Mesenchymal stem cell (in vitro differentiated cells and primary cell): ENCODE measurements at places on chromosomes 3 and 15.

- DNase-seq: no peak
These were observed 34.6 kb upstream of the AEN start for GRCh38 chr15:88586401-88587162.

GRCh38 chr15:49045751-49046219, 461 bp downstream of the SECISBP2L start:
- peak; percentile 59 for DNase-seq

- no peak for DNase-seq
These were observed 189.4 kb upstream of the CD96 start for GRCh38 chr3:111352585-111352984.

GRCh38 chr3:4693620-4694019, 200.5 kb downstream of the ITPR1 start:
- no peak for DNase-seq

DNA sequence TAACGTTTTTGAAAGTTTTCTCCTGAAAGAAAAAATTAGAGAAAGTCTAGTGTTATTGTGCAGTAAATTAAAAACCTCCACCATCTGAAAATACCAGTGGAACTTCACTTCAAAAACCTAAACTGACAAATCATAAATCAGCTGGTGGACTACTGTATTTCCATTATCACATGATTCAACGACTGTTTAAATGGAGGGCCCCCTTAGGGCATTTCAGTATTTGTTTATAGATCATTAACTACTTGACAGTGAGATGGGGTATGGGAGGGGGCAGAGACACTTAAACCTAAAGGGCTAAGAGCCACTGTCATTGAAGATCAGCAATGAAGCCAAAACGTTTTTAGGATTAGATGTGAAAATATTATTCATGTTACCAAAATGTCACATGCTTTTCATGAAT, 8.8 kb upstream of the C15orf61 start:
- no peak for DNase-seq

DNA sequence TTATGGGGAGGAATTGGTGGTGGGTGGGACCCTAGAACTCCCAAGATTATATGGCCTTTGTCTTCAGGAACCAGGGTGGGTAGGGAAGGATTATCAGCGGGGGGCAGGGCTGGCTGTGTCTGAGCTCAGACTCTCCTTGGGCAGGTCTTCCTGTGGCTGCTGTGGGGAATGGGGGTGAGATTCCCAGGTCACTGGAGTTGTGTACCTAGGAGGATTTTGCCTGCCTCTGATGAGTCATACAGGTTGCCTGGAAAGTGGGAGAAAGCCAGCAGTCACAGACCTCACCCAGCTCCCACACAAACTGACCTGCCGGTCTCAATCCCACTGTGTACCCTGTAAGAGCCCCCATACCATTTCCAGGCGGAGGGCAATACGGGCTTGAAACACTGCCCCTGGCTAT, 209.9 kb upstream of the CNTN3 start:
- DNase-seq: no peak

GRCh38 chr3:39990532-39990931, 181.1 kb downstream of the MYRIP start:
- peak; percentile 30 for DNase-seq

DNA sequence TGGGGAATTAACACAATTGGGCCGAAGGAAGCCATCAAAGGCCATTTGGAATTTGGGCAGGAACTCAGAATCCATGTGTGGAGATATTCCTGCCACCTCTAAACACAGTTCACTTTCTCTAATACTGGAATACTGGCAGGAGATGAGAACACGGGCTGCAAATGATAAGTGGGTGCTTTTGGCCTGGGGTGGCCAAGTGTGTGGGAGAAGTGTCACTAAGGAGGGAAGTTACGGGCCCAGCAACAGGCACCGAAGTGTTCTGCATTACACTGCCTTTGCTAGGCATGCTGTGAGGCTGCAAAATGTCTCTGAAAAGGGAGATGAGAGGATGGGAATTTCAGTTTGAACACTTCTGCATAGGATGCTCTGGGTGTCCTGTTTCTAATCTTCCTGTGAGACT, 89.4 kb upstream of the FEZF2 start:
- no peak for DNase-seq

DNA sequence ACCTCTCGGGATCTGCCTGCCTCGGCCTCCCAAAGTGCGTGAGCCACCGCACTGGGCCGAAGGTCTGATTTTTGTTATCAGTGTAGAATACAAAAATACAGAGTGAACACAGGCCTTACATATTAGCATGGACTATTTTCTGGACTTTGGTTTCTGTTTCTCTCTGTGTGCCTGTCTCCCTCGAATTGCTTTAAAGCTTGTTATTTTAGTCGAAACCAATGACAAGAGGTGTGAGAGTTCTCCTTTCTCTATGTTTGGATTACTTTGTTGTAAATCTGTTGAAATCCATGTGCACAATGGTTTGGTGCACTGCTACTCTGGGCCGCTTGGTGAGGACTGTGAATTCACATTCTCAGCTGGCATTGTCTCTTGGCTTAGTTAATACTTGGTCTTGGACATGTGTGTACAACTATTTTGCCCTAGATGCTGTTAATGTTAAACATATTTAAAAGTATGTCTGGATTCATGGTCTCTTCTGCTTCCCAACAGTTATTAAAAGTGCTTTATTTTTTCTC, 23.9 kb downstream of the MED12L start:
- no peak for DNase-seq

DNA sequence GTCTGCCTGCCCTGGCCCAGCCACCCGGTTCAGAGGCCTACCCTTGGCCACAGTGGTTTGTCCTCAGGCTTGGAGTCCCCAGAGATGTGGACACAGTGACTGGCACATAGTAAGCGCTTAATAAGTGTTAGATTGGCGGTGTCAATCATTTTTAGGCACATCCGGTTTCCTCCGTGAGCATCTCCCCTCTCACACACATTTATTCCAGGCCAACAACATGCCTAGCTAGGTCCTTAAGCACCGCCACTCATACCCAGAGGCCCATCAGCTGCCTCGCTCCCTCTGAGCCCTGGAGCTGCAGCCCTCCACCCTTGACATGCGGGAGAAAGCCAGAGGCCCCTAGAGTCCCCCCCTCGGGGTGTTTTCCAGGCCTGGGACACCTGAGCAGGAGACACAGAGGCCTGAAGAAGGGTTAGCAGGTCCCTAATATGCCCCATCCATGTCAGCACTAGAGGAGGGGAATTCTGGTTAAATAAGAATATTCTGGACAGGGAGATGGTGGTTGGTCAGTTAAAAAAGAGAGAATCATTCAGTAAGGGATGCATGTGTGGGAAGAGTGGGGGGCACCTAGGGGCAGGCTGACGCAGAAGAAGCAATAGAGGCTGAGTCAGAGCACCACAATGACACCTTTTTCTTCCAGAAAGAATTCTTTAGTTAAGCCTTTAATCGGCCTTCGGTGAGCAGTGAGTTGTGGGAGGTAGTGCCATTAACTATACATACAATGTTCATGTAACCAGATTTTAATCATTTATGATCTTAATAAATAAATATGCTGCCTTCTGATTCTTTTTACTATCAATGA, 22.3 kb downstream of the NR2F2 start:
- DNase-seq: peak; percentile 71

DNA sequence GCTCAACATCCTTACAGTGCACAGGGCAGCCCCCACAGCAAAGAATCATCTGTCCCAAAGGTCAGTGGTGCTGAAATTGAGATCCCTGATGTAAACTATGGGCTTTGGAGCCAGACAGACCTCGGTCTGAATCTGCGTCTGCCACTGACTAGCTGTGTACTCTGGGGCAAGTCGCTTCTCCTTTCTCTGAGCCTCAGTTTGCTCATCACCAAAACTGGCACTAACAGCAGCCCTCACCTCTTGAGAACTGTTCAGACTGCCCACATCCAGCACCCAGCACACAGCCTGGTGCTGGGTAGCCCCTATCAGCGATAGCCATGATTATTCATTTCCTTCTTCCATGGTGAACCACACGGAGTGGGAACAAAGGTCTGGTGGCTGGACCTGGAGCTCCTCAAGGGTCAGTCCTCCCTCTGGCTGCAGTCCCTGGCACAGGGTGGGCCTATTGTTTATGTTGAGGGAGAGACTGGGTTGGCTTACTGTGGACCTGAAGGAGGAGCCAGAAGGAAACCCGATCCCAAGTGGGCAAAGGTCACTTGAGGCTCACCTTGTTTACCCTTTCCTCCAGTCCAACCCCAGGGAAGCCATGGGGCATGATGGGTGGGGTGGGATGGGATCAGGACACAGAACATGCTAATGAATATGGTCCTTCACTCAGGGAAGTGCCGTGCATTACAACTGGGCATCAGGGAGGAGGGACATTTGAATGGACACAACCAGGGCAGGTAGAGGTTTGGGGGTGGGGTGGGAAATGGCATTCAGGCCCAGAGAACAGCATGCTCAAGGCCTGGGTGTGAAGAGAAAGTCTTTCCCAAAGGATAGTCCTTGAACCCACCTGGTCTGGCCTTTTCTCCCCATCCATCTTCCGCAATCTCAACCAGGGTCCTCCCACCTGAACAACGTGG, 1.6 kb upstream of the PRKCD start:
- DNase-seq: no peak

DNA sequence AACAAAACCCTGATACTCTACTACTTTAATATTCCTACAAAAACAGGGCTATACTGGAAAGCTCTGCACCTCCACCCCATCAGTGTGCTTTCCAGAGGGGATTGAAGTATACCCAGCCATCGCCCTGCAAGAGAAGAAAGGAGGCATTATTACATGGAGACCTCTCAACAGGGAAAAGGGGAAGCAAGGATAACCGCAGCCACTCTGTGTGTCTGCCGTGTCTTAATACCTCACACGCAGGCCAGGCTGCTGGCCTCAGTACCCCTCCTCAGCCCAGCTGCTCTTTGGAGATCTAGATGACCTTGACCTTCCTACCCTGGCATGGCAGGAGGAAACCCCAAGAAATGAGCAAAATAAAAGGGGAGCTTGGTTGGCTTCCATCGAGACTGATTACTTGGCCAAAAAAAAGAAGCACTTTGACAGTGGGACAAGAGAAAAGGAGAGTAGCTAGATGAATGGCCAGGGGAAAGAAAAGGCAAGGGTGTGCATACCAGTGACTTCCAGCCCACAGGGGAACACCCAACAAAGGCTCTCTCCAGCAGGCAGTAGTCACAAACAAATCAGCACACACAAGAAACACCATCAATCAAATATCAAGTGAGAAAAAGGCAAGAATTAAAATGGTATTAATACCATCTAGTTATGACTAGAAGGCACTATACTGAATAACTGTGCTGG, 129.4 kb downstream of the STT3B start:
- no peak for DNase-seq

DNA sequence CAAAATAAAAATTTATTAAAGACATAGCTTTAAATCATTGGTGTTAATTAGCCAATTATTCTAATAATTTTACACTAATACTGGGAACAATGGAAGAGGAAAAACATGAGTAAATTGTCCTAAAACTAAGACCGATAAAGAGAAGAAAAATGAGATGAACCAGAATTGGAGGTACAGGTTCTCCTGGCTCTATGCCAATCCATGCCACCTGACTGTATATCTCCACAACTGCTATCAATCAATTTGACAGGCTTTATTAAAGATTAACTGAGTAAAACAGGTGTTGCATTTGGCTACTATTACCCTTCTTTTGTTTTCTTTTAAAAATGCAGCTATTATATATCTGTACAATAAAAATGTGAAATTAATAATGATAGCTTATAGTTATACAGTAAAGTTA, 850.0 kb downstream of the CADM2 start:
- no peak for DNase-seq
